ENCODE measurements at places on chromosomes 11 and 22. TPM values are rescaled to one million over a fixed set of nuclear protein-coding genes. Genes with fewer than 3 reads are reported as not detected.

SLC7A4 gene
- total RNA-seq: not detected

IGLL5 gene
- total RNA-seq: not detected

PHLDA2 gene
- 0.55 TPM for total RNA-seq

FOSL1 gene
- total RNA-seq: 3.1 TPM

C11orf52 gene
- total RNA-seq: 10.5 TPM

FAM180B gene
- total RNA-seq: 0.42 TPM

TRIM49C gene
- total RNA-seq: not detected

DNA sequence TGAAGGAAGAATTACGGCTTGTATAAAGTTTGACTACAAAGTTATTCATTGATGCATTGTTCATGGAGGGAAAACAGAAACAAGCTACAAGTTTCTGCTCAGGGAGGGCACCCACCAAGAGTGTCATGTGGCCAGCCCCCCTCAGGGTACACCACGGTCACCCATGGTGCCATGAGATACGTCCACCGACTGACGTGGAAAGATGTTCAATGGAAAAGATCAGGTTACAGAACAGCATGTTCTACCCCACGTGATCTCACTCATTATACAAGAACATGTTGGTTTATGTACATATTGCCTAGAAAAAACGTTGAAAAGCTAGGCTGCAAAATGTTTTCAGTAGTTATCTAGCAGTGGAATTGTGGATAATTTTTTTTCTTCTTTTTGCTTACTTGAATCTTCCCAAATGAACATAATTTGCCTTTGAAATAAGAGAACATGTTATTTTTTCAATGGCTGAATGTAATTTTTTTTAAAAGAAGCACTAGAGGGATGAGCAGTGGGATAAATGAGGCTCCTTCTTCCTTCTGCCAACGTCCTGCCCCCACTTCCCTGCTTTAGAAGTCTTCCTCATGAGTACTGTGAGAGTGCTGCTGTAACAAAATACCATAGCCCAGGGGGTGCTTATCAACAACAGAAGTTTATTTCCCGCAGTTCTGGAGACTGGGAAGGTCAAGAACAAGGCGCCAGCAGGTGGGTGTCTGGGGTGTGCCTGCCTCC lies 22.5 kb downstream of the RCN1 start:
- no peak for DNase-seq
- peaks cover 50% of the 10 kb centered on the region for H3K27me3 ChIP-seq
- peaks cover 14% of the 10 kb centered on the region for H3K4me1 ChIP-seq
- no peak overlapping the region for H3K4me3 ChIP-seq

- H3K27ac ChIP-seq: no peak overlapping the region
- no peak overlapping the region for H3K4me3 ChIP-seq
Observed at GRCh38 chr22:28514321-28514821, 165.3 kb downstream of the TTC28 start.

DNA sequence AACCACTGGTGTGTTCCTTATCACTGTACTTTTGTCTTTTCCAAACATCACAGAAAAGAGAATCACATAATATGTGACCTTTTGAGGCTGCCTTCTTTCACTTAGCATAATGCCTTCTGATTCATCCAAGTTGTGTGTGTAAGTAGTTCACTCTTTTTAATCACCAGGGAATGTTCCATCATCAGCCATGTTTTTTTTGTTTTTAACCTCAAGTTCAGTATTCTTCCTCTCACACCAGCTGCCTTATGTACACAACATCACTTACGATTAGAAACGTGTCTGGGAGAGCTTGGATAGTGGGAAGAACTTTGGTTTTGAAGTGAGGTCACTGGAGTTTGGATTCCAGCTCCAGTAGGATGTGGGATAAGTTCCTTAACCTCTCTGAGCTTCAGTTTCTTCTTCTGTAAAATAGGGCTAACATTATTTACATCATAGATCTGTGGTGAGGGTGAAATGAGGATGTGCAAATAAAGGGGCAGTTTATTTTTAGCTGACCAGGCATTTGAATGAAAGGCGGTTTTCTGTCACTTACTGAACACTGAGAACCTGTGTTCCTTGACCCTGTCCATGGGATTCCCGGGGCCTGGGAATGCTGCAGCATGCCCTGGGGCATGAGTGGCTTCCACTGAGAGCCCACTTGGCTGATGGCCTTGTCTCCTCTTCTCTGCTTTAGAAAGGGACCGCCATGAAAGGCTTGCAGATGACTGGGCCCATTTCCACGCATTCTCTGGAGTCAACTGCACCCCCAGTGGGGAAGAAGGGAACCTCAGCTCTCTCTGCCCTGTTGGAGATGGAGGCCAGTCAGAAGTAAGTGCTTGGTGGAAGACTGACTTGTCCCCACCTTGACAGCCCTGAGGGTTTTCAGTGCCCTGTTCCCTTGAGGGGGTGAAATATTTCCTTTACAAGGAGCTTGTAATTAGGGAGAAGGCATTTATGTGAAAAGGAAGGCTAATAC lies 92.6 kb downstream of the DEPDC5 start:
- H3K4me1 ChIP-seq: no peaks in the 10 kb centered on the region
- peaks cover 49% of the 10 kb centered on the region for H3K36me3 ChIP-seq
- H3K27ac ChIP-seq: no peak overlapping the region

DNA sequence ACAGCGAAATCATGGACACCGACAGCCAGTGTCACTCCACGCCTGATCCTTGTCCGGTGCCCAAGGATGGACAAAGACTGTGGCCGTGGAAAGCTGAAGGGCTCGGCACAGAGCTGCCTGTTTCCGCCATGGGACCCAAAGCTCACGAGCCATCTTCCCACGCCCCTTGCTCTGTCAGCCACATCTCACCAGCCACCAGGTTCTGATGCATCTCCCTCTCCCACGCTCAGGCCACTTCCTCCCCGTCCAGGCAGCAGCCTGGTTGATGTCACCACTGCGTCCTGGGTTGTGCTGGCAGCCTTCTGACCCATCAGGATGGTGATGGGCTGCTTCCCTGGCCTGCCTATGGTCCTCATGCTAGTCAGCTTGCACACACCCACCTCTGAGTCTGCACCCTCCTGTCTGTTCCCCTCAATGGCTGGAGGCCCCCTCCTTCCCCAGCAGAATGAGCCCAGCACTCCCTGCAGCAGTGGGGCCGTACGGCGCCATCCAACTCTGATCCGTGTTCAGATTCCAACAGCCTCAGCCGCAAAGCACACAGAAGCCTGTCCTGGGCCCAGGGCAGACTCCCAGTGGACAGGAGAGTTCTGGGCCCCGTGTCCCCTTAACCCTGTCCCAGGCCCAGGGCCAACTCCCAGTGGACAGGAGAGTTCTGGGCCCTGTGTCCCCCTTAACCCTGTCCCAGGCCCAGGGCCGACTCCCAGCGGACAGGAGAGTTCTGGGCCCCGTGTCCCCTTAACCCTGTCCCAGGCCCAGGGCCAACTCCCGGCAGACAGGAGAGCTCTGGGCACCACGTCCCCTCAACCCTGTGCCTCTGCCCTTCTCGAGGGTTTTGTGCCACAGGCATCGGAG lies 259.5 kb downstream of the BRD1 start:
- H3K27ac ChIP-seq: no peak overlapping the region
- no peak for DNase-seq
- H3K27me3 ChIP-seq: peaks cover 67% of the 10 kb centered on the region
- no peak overlapping the region for H3K4me3 ChIP-seq

GRCh38 chr11:74935285-74935684 lies 13.6 kb downstream of the XRRA1 start:
- DNase-seq: no peak
- H3K4me1 ChIP-seq: no peaks in the 10 kb centered on the region
- peaks cover 11% of the 10 kb centered on the region for H3K36me3 ChIP-seq
- no peak overlapping the region for H3K4me3 ChIP-seq
- no peaks in the 10 kb centered on the region for H3K27me3 ChIP-seq

GRCh38 chr11:29364006-29364405 lies 652.8 kb downstream of the KCNA4 start:
- no peak overlapping the region for H3K4me3 ChIP-seq
- H3K27ac ChIP-seq: no peak overlapping the region
- no peaks in the 10 kb centered on the region for H3K4me1 ChIP-seq
- H3K36me3 ChIP-seq: no peaks in the 10 kb centered on the region

- no peak overlapping the region for H3K4me3 ChIP-seq
- no peaks in the 10 kb centered on the region for H3K27me3 ChIP-seq
- DNase-seq: no peak
- no peaks in the 10 kb centered on the region for H3K36me3 ChIP-seq
- peaks cover 10% of the 10 kb centered on the region for H3K4me1 ChIP-seq
Observed at GRCh38 chr11:117334896-117335295, 7.2 kb downstream of the CEP164 start.

DNA sequence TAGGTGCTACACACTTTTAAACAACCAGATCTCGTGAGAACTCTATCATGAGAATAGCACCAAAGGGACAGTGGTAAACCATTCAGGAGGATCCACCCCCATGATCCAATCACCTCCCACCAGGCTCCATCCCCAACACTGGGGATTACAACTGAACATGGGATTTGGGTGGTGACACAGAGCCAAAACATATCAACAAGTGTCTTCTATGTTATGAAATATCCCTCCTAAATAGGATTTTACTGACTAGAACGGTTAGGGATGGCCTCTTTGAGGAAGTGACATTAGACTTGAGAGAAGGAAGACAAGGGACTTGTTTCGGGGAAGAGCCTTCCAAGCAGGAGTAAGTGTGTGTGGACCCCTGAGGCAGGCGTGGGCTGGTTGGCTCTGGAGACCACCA lies 11.9 kb upstream of the MRPL11 start:
- H3K27me3 ChIP-seq: no peaks in the 10 kb centered on the region
- no peaks in the 10 kb centered on the region for H3K36me3 ChIP-seq
- DNase-seq: no peak
- H3K27ac ChIP-seq: no peak overlapping the region
- H3K4me1 ChIP-seq: peaks cover 14% of the 10 kb centered on the region

DNA sequence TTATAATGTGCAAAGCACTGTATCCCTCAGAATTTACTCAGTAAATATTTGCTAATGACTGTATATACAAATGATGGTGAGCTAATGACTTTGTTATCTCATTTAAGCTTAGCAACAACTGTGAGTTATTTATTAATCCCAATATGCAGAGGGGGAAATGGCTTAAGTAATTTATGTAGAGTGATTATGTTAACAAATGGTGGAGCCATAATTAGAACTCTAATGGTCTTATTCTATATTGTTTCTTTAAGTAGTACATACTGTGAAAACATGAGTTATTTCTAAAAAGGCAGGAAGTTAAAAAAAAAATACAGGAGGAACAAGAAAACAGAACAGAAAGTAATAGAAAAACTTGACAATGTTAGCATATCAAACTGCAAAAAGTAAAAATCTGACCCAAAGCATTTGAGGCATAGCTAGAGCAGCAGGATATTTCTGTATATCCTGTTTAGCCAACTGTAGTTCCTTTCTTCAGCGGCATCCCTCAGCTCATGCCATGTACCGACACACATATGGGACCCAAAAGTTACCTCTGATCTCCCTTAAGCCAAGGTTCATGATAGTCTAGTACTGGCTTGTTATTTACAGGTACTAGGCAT lies 94.2 kb downstream of the FCHSD2 start:
- no peaks in the 10 kb centered on the region for H3K27me3 ChIP-seq
- H3K27ac ChIP-seq: no peak overlapping the region
- no peak for DNase-seq
- no peak overlapping the region for H3K4me3 ChIP-seq
- H3K36me3 ChIP-seq: peaks cover 5% of the 10 kb centered on the region
- peaks cover 16% of the 10 kb centered on the region for H3K4me1 ChIP-seq

GRCh38 chr11:102168481-102168880 lies 58.2 kb downstream of the YAP1 start:
- H3K4me3 ChIP-seq: no peak overlapping the region
- DNase-seq: no peak
- no peak overlapping the region for H3K27ac ChIP-seq
- H3K4me1 ChIP-seq: peaks cover 1% of the 10 kb centered on the region
- no peaks in the 10 kb centered on the region for H3K27me3 ChIP-seq

DNA sequence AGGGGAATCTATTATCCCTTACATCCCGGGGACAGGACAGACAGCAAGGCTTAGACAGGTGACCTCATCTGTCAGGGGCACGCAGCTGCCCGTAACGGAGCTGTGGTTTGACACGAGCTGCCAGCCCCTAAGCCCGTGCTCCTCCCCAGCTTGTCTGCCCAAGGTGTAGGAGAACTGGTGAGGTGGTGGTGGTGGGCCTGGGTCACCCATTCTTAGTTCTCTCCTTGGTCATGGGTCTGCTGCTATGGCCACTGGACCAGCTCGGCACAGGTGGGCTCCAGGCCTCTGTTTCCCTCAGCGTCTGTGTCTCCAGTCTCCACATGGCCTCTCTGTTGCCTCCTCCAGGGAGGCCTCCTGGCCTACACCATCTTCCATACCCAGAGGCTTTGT lies 5.4 kb downstream of the PARVG start:
- H3K4me1 ChIP-seq: no peaks in the 10 kb centered on the region
- no peaks in the 10 kb centered on the region for H3K36me3 ChIP-seq
- H3K4me3 ChIP-seq: no peak overlapping the region
- peaks cover 45% of the 10 kb centered on the region for H3K27me3 ChIP-seq

- peak; percentile 21 for DNase-seq
- no peaks in the 10 kb centered on the region for H3K27me3 ChIP-seq
- H3K4me1 ChIP-seq: no peaks in the 10 kb centered on the region
- H3K36me3 ChIP-seq: no peaks in the 10 kb centered on the region
Observed at GRCh38 chr11:41201156-41201555, 258.3 kb downstream of the LRRC4C start.

- peaks cover 35% of the 10 kb centered on the region for H3K4me1 ChIP-seq
- H3K36me3 ChIP-seq: no peaks in the 10 kb centered on the region
- H3K27me3 ChIP-seq: no peaks in the 10 kb centered on the region
- H3K4me3 ChIP-seq: no peak overlapping the region
Observed at GRCh38 chr11:13333456-13333957, 55.9 kb downstream of the BMAL1 start.

DNA sequence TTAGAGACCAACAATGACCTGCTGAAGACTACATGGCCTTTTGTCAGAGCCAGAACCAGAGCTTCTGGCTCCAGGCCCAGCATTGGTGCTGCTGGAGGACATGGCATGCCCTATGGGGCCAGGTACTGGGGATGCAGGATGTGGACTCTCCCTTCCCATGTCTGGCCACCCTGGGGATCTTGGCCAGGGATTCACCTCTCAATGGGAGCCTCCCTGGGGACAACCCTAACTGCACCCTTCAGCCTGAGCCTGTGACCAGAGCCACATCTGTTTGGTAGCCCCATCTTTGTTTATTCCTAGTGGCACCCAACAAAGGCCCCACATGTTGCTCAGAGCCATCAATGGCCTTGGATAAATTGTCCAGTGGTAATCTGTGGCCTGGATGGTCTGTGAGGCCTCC lies 5.8 kb downstream of the KLHL35 start:
- H3K27ac ChIP-seq: no peak overlapping the region
- H3K27me3 ChIP-seq: peaks cover 25% of the 10 kb centered on the region
- peaks cover 39% of the 10 kb centered on the region for H3K4me1 ChIP-seq
- H3K36me3 ChIP-seq: no peaks in the 10 kb centered on the region
- H3K4me3 ChIP-seq: no peak overlapping the region
- DNase-seq: no peak

GRCh38 chr11:123195188-123196059 lies at the start of gene CLMP:
Gene CLMP (minus strand): TSS chr11:123195248. CDS start chr11:123194940, 308 bp downstream.
- H3K4me3 ChIP-seq: no peak within 1 kb of the TSS
- DNase-seq: no peak
- H3K27me3 ChIP-seq: peaks cover 4% of the 10 kb centered on the region
- no peaks in the 10 kb centered on the region for H3K36me3 ChIP-seq

DNA sequence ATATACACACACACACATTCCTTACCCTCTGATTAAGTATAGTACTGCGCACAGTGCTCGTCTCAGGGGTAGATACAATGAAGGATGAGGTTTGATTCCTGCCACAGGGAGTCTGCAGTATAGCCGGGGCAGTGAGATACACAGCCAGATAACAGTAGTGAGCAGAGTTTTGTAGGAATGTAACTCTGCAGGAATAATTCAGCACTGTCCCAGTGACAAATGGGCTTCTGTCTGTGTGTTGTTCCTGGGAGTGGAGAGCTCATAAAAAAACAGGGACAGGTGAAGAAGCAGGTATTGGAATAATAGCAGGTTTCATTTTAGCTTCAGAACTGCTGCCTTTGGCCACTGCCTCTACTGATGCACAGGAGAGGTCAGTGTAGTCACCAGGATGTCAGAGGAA lies 85.3 kb upstream of the OR9Q1 start:
- H3K4me1 ChIP-seq: peaks cover 81% of the 10 kb centered on the region
- no peaks in the 10 kb centered on the region for H3K27me3 ChIP-seq
- no peak overlapping the region for H3K27ac ChIP-seq
- H3K36me3 ChIP-seq: no peaks in the 10 kb centered on the region

Measured in HepG2 (cell line).